ENCODE measurements at places on chromosomes 4 and X. TPM values are rescaled to one million over a fixed set of nuclear protein-coding genes. Genes with fewer than 3 reads are reported as not detected.

DNA sequence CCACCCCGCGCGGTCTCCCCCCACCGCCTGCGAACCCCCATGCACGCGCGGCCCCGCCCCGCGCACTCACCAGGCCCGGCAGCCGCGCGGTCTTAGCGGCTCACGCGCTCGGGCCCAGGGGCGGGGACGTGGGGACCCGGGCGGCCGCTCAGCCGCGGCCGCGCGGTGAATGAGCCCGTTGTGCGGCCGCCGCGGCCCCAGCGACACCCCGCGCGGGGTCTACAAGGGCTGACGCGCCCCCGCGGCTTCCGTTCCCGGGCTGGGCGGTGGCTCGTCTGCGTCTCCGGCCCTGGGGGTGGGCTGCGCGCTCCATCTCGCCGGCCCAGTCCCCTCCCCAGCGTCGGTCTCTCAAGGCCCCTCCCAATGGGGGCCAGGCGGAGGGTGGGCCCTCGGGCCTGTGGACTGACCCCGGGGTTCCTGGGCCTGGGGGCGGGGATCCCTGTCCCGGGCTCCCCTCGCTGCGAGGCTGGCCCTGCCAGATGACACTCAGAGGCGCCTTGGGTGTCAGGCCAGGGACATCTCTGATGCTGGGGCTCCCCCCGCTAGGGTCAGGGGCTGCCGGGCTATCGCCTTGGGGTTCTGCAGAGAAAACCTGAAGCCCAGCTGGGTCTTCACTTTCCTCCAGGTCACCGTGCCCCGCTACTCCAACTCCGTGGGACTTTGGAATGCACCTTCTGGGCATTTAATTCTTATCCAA lies 4.3 kb upstream of the SLC26A1 start:
- no peak overlapping the region for H3K27ac ChIP-seq
- H3K4me1 ChIP-seq = no peaks in the 10 kb centered on the region
- peaks cover 52% of the 10 kb centered on the region for H3K27me3 ChIP-seq
- no peak for DNase-seq
- H3K4me3 ChIP-seq = peak overlapping the region; percentile 17

DNA sequence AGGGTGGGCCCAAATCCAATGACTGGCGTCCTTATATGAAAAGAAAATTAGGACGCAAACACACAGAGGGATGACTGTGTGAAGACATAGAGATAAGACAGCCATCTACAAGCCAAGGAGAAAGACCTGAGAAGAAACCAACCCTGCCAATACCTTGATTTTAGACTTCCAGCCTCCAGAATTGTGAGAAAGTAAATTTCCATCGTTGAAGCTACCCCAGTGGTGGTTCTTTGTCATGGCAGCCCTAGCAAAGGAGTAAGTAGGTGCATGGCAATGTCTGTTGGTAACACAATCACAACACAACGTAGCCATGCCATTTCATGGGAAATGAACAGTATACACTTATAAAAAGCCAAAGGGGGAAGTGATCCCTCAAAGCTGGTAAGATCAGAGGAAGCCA lies 25.3 kb downstream of the SMIM20 start:
- no peaks in the 10 kb centered on the region for H3K27me3 ChIP-seq
- no peak overlapping the region for H3K4me3 ChIP-seq
- no peaks in the 10 kb centered on the region for H3K36me3 ChIP-seq
- no peak for DNase-seq
- H3K4me1 ChIP-seq = no peaks in the 10 kb centered on the region
- H3K27ac ChIP-seq = no peak overlapping the region

Gene ZIC3
- not detected for total RNA-seq

Gene DIPK2B
- 1.9 TPM for total RNA-seq

- no peaks in the 10 kb centered on the region for H3K4me1 ChIP-seq
- no peaks in the 10 kb centered on the region for H3K27me3 ChIP-seq
- H3K27ac ChIP-seq = no peak overlapping the region
- H3K36me3 ChIP-seq = no peaks in the 10 kb centered on the region
- DNase-seq = no peak
- H3K4me3 ChIP-seq = no peak overlapping the region
These were observed 26.8 kb downstream of the AMELX start for GRCh38 chrX:11319806-11320520.

Gene GALNTL6
- total RNA-seq = 0.05 TPM

GRCh38 chr4:38078590-38079421 lies 118.6 kb downstream of the PTTG2 start:
- H3K4me3 ChIP-seq = no peak overlapping the region
- H3K4me1 ChIP-seq = peaks cover 3% of the 10 kb centered on the region
- H3K27ac ChIP-seq = peak overlapping the region; percentile 62
- no peak for DNase-seq
- H3K27me3 ChIP-seq = no peaks in the 10 kb centered on the region
- peaks cover 8% of the 10 kb centered on the region for H3K36me3 ChIP-seq

GRCh38 chr4:182555997-182556418 lies 312.8 kb downstream of the TENM3 start:
- DNase-seq = peak; percentile 2
- no peaks in the 10 kb centered on the region for H3K4me1 ChIP-seq
- no peak overlapping the region for H3K27ac ChIP-seq
- H3K36me3 ChIP-seq = no peaks in the 10 kb centered on the region

DNA sequence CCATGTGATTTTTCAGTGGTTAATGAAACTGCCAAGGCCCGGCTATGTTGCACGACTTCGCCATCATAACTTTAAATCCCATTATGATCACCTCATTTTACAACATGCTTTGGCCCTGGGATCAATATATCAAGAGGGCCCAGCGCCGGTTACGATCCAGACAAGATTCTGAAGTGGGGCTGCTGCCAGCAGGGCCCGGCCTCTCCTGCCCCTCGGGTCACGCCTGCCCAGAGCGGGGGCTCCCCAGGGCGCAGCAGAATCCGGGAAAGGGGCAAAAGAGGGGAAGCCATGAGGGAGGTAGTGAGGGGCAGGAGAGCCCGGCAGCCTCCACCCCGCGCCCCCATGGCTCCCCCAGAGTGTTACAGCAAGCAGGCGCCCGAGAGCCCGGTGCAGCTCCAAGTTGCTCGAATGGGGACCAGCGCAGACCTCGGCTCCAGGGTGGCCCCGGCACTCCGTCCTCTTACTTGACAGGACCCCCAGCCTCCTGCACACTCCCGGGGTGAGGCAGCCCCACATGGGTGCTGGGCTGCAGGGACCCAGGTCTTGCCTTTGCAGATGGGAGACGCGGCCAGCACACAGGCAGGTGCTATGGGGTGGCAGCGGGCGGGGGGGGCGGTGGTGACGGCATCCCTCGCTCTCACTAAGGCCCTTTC lies 129.8 kb upstream of the NKX1-1 start:
- DNase-seq = no peak
- H3K36me3 ChIP-seq = no peaks in the 10 kb centered on the region
- no peak overlapping the region for H3K27ac ChIP-seq

Gene OTC
- total RNA-seq = 0.05 TPM

DNA sequence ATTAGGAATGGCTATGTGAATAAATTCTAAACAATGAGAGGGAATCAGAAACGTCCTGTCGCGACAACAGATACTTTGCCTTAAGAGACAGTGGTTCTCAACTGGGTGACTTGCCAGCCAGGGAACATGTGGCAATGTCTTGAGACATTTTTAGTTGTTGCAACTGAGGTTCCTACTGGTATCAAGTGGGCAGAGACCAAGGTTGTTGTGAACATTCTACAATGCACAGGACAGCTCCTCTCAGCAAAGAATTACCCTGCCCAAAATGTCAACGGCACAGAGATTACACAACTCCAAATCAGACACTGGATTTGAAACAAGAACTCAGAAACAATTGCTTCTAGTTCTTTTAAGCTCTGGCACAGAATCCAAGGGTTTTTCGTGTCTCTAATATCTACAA lies 128.6 kb downstream of the ARHGAP6 start:
- no peaks in the 10 kb centered on the region for H3K36me3 ChIP-seq
- no peak overlapping the region for H3K4me3 ChIP-seq
- no peaks in the 10 kb centered on the region for H3K4me1 ChIP-seq
- no peaks in the 10 kb centered on the region for H3K27me3 ChIP-seq
